ENCODE measurements at places on chromosomes 7 and 10.
A peak's percentile ranks its signal among the peaks of the same experiment; 100 is the strongest.

- DNase-seq = no peak
Observed at GRCh38 chr7:39592586-39592985, 26.4 kb downstream of the YAE1 start.

DNA sequence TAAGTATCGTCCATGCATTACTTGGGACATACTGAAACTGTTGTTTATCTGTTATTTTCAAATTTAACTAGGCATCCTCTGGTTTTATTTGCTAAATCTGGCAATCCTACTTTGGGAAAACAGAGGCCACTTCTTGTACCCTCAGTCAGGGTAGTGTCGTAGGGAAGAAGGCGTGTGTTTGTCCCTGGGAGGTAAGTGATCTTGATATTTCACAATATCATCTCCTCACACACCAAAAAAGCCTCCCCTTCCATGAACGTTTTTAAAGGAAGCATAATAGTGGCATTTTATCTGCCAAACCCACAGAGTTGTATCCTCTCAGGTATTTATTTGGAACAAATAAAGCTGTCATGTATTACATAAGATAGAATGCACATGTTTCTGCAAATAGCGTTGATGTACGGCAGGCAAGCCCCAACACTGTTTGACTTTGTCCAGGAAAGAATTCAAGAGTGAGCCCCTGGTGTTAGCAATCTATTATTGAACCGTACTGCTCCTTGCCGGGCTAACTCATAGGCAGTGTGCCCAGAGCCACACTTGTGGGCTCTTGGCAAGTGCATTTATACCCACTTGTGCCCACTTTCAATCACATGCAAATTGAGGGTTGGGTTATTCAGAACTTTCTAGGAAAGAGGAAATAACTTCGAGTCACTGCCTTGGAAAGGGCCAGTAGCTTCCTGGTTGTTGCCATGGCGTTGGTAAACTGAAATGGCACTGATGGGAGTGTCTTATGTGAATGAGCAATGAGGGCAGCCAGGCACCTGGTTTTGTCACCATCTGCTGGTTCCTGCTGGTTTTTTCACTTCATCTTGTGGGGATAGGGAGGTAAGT lies 266.0 kb downstream of the USP6NL start:
- no peak for DNase-seq

- DNase-seq = no peak
Observed at GRCh38 chr7:148556892-148557291, 33.7 kb upstream of the C7orf33 start.

GRCh38 chr7:64320547-64321513 lies 7.1 kb downstream of the ZNF736 start:
- no peak for DNase-seq

GRCh38 chr7:3482147-3482921 lies 181.3 kb downstream of the SDK1 start:
- no peak for DNase-seq

DNA sequence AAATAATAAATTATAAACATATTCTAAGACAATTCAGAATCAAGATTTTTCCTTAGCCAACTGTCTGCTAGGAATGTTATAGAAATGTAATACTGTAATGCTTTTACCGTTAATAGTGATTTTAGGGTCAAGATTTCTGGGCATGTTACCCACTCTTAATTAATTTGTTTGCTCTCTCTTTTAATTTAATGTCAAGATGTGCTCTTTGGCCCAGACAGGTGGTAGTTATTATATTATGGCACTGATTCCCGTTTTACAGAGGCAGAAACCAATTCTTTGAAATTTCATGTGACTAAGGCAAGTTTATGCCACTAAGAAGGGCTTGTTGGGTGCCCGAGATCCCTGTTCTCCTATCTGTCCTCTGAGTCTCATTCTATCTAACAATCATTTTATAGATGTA lies 959 bp upstream of the FAM107B start:
- no peak for DNase-seq

DNA sequence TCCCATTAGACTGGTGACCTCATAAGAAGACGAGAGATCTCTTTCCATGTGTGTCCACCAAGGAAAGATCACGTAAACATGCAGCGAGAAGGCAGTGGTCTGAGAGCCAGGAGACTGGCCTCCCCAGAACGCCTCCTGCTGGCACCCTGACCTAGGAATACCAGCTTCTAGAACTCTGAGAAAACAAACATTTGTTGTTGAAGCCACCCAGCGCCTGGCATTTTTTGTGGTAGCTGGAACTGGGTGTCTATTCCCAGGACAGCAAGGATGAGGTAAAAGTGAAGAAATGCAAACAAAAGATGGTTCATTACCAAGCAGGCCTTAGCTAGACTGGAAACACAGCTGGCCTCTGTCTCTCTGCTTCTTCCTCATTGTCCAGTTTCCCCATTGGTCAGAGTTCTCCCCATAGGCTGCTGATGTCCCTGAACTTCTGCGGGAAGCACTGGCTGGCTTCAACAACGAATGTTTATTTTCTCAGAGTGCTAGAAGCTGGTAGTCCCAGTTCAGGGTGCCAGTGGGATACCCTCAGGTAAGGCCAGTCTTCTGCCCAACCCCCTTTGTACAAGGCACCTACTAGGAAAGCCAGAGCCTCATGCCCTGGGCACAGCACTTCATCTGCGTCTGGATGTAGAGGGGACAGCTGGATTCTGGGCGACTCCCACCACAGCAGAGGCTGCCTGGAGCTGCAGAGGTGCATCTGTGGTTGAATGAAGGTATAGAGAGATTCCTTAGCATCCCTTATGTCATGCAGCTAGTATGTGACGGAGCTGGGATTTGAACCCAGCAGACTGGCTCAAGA lies 304.9 kb downstream of the TCERG1L start:
- no peak for DNase-seq

GRCh38 chr10:133165556-133166503 lies 5.8 kb downstream of the KNDC1 start:
- no peak for DNase-seq

GRCh38 chr10:133072196-133072595 lies 15.5 kb upstream of the ADGRA1 start:
- DNase-seq = no peak

DNA sequence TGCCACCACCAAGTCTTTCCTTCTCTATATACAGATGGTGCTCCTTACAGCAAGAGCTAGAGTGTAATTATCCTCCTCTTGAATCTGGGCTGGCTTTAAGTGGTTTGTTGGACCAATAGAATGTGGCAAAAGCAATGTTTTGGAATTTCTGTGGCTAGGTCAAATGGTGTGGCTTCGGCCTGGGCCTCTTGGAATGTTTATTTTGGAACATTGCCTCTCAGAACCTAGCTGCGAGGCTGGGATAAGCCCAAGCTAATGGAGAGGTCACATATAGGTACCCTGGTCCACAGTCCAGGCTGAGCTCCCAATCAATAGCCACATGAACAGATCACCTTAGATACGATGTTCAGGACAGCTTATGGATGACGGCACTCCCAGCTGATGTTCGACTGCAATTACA lies 556.7 kb downstream of the TYW1 start:
- no peak for DNase-seq

DNA sequence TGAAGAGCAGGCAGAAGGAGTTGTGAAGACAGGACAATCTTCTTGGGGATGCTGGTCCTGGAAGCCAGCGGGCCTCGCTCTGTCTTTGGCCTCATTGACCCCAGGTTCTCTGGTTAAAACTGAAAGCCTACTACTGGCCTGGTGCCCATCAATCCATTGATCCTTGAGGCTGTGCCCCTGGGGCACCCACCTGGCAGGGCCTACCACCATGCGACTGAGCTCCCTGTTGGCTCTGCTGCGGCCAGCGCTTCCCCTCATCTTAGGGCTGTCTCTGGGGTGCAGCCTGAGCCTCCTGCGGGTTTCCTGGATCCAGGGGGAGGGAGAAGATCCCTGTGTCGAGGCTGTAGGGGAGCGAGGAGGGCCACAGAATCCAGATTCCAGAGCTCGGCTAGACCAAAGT lies 1.5 kb downstream of the CHPF2 start:
- DNase-seq = no peak

DNA sequence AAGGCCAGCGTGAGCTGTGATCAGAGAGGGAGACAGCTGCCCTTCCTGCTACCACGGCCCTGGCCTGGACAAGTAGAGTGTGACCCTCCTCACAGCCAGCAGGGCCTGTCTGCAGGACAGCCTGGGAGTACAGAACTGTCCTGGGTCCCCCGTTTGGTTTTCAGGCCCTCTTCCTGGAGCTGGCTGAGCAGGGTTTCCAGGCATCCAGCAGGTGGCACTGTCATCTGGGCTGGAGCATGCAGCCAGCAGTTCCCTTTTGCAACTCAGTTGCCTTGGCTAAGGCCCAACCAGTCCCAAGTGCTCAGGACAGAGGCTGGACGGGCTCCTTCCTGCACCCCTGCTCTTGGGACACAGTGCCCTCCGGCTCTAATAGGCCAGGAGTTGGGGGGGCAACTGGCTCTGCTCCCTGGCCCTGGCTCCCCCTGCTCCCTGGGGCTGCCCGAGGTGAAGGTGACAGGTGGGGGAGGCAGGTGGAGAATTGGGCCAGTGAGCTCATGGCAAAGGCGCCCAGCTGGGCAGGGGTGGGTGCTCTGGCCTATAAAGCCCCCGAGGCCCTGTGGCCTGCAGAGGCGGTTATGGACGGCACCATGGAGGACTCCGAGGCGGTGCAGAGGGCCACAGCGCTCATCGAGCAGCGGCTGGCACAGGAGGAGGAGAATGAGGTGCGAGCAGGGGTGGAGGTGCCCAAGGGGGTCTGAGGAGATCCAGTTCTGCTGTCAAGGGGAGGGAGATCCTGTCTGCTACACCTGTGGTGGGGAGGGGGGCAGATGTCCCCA lies at the start of gene ANKRD2:
Gene ANKRD2 (plus strand): TSS at position 566 of the 776 bp plus-strand sequence. CDS start 10 bp downstream, at position 576.
- peak; percentile 25 for DNase-seq

DNA sequence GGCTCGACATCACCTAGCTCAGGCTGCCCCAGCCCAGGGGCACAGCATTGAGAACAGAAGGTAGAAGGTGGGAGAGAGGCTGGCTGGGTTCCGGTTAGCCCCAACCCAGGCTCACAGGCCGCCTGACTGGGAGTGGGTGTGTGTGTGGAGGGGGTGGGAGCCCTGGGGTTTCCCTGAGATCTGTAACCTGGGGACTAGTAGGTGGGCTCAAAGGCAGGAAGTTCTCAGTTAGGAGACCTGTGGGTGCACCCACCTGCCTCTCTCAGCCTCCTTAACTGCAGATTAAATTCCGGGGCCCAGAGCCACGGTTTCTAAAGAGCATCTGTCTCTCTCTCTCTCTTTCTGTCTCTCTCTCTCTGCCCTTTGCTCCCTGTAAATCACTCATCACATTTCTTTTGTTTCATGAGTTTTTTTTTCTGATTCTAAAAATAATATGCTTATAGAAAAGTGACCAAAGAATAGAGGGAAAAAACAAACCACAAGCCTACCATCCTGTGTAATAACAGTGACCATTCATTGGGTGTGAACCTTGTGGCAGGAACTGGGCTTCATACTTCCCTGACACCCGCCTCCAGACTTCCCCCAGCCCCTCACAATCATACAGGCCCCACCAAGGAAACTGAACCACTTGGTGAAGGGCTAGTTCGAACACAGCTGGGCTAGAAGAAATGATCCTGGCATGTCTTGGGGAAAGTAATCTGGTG lies 83.4 kb upstream of the SMNDC1 start:
- DNase-seq = peak; percentile 22

DNA sequence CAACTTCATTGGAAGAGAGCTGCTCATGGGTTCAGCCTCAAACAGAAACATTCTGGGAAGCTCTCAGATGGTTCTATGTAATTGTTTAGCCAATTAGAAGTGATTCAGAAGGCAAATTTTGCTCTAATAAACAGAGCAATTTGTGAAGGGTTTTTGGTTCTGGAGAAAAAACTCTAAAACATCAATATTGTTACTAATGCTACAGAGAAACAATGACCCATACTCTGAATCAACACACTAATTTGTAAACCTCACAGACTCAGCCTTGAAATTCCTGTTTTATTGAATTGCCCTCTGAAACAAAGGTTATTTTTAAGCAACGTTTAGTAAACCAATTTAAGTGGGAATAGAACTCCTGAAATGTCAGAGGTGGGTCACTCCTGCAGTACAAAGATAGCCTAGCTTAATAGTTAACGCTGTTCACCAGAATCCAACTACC lies 171.6 kb upstream of the SVIL start:
- no peak for DNase-seq

DNA sequence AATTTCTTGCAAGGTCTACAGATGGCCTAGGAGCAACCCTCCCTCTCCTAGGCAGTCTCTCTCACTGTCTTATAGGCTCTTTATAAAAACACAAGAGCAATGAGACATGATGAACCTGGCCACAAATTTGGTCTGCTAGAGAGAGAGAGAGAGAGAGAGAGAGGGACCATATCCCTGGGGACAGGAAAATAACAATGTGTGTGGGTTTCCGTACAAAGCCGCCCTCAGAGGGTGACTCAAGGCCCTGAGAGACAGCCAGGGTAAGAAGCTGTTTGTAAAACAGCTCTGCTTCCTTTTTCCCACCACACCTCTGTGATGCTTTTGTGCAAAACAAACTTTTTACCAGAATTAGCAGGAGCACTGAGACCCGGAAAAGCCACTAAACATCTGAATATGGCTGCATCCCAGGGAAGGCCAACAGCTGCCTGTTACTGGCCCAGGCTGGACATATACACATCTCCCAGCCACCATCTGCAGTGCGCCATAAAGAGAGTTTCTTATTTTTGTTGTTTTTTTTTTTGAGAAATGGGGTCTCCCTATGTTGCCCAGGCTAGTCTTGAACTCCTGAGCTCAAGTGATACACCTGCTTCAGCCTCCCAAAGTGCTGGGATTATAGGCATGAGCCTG lies 18.4 kb downstream of the GIMAP5 start:
- peak; percentile 63 for DNase-seq

- no peak for DNase-seq
Observed at GRCh38 chr10:101660256-101660655, 34.7 kb downstream of the FBXW4 start.

DNA sequence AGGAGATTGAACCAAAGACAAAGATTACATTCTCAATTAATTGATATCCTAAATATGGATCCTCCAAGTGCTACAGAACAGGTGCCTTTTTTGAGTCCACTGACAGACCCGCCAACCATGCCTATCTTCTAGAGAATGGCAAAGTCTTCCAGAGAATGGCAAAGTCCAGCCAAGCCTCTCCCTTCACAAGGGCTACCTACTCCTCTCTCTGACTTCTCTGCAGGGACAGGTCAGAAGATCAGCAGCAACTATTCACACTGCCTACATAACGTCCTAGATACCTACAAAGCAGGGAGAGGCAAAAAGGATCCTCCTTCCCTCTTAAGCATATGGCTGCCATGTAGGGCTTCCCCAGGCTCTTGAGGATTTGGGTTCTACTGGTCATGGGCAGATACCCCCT lies 12.4 kb downstream of the UBE2H start:
- DNase-seq = no peak
